Fibroblast of upper back skin (primary cell): ENCODE measurements at places on chromosomes 6 and 20.

DNA sequence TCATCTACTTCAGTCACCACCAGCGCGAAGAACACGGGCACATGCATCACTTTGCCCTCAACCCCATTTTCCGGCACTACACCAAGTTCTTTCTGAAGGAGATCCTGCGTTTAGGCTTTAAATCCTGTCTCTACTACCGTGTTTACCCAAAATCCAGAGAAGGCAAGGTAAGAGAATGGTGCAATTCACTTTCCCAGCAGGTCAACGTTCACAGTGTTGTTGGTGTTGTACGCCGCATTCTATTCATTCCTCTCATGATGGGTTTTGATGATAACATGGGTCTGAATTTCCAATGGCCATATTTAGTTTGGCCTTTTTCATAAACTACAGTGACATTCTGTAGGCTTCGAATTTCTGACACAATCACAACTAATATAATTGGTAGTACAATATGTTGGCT is 144.3 kb downstream of the CFAP61 start:
- DNase-seq = no peak

DNA sequence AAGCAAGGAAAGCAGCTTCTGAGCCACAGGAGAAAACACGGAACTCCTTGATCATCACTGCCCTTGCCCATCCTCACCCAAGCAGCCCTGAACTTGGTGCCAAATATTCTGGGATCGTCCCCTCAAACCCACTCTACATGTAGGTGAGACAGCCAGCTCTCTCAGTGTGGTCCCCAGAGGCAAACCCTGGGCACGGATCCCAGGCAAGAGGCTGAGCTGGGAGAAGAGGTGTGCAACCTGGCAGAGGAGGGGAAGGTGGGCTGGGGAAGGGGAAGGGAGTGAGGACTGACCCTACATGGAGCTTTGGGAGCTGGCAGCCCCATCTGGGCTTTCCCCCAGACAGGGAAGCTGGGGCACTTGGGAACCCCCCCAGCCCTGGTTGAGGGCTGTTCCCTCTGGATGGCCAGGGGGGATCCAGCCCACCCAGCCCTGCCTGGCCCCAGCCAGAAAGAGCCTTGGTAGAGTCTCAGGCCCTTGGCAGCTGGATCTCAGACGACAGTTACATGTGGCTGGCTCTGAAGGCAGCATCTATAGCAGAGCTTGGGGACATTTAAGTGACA is 186.2 kb upstream of the CST7 start:
- DNase-seq = no peak

DNA sequence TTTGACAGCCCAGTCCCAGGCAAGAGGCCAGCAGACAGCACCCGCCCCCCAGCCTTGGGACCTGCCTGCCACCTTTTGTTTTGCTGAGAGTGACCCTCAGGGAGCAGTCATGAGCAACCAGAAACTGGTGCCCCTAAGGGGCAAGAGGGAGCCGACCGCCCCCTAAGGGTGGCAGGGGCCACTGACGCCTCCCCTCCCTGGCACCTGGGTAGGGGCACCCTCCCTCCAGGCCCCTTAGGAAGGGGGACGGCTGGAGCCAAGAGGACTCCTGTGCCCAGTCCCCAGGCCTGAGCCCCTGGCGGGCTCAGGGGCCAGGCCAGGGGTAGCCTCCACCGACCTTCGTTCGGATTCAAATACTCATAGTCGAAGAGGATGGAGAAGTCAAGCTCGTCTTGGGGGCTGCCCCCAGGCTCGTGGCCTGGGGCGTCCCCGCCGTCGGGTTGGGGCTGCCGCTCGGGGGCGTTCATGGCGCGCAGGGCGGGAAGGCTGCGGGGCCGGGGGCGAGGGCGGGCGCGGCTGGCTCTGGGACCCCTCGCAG is 417 bp downstream of the NFATC2 start:
- no peak for DNase-seq

DNA sequence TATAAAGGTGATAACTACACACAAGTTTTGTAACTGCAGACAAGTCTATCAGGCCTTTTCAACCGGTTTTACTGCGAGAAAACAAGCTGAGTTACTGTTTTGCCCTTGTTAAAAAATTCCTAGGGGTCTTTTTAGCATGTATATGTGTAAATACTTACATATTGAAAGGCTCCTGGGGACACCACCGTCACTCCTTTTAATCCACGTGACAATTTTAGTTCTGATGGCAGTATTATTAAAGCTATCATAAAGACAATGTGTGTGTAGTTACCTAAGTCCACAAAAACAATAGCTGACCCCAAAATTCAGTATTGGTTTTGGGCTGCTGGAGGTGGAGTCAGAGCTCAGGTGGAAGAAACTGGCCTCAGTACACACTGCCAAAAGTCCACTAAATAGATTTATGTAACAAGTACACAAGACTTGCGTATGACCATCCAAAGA is 41.3 kb upstream of the HFE start:
- peak; percentile 28 for DNase-seq

DNA sequence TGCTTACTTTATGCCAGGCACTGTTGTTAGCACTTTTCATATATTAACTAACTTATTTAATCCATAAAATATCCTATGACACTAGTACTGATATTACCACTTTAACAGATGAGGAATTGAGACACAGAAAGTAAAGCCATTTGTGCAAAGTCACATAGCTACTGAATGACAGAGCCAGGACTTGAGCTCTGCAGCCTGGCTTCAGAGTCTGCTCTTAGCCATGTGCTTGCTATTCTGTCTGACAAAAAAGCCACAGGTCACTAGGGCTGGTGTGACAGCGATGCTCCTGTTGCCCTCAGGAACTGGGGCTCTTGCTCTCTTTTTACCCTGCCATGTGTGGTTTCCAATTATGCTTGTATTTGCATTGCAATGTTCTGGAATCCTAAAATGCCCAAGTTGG is 44.7 kb upstream of the RNF8 start:
- no peak for DNase-seq

DNA sequence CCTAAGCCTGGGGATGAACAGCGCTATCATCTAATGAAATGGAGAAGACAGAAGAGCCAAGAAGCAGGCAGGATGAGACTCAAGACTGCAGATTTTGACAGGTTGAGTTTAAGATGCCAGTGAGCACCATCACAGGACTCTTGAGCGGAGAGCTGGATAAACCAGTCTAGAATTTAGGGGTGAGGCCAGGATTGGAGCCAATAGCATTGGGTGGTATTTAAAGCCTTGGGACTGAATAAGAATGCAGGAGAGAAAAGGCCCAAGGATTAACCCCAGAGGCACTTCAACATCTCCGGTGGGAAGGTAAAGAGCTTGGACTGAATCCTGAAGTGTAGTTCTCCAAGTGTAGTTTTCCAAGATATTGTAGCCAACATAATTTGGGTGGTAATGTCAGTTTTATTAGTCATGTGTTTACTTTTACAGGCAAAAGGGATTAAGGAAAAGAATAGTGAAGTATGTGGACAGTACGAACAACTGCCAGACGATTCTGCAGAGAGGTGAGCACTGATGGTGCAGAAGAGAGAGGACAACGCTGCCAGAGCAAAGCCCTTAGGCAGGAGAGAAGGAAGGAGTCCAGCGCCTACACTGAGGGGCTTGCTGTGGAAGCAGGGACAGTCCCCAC is 85.2 kb downstream of the DTNBP1 start:
- no peak for DNase-seq

DNA sequence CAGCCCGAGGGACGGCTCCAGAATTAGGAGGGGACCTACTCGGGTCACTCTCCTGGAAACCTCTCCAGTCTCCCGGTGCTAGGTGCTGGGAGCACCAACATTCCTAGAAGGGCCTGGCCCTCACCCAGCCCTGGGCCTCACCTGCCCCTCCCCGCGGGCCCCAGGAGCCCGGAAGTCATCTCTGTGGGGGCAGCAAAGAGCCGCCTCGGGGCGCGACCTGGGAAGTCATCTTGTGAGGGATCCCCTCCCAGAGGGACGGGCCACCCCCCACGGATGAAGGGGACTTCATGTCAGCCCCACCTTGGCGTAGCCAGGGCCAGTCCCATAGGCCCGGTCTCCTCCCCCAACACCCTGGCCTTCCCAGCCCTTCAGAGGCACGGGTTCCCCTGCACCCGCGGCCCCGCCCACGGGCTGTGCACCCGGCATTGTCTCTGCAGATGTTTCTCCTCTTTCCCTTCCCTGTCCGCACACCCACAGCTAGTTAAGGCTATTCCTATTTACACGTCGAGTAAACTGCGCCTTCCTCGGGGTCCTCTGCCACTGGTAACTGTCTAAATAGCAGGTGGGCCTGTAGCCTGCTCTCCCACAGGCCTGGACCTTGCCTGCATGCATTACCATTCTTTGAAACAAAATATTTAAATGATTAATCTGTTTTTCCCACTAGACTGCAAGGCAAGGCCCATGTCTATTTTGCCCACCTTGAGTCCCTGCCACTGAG is 896 bp upstream of the RNASET2 start:
- no peak for DNase-seq

- DNase-seq = no peak
These were observed 15.2 kb upstream of the STK35 start for GRCh38 chr20:2086177-2086979.

DNA sequence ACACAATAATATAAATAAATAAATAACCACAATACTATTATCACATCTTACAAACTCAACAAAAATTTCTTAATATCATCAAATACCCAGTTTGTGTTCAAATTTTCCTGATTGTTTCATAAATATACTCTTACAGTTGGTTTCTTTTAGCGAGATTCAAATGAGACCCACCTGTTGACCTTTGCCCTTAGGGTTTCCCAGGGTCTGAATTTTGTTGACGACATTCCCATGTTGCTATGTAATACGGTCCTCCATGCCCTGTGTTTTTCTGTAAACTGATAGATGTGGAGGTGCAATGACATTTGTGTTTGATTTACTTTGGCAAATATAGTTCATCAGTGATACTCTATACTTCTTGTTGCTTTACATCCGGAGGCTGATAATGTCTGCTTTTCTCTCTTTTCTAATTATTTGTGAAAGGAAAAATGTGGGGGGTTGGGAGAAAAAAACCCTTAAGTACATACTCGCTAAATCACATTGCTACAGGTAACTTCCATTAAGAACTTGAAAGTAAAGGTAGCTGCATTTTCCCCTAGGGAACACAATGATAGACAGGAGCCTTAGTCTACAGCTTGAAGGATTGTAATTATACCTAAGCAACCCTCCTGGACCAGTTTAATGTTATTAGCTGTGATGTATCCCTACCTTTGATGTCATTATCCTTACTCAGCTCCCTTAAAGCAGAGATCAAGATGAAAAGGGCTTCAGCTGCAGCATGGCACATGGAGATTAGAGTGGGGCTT is 6.6 kb downstream of the MOG start:
- no peak for DNase-seq

DNA sequence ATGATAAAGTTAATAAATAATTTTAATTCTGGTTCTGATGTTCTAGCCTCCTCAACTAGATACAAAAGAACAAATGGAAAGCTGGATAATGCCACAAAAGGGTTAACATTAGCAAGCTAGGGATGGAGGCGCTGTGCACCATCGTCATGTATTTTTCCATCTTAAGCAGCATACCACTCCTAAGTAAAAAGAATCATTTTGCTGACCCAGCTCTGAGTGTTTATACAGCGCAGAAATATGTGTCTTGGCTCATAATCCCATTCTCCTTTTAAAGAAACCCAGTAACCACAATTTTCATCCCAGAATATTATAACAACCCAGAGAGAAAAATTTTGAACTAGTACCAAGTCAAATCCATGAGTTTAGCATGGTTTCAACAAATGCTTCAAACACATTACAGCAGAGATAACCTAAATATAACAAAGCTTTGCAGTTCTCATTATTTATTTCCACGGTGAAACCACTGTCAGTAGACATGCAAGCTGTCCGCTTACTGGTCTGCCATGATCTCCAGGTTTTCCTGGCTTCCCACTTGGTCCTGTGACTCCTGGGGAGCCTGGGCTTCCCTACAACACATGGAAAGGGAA is 111.1 kb downstream of the COL12A1 start:
- DNase-seq = peak; percentile 95

GRCh38 chr20:37973059-37973910 is 60.0 kb downstream of the TTI1 start:
- DNase-seq = no peak

- no peak for DNase-seq
These were observed 17.7 kb downstream of the LOC128125822 start for GRCh38 chr6:63589952-63590411.

GRCh38 chr20:62122654-62123449 is 577 bp downstream of the LSM14B start:
- peak; percentile 34 for DNase-seq

DNA sequence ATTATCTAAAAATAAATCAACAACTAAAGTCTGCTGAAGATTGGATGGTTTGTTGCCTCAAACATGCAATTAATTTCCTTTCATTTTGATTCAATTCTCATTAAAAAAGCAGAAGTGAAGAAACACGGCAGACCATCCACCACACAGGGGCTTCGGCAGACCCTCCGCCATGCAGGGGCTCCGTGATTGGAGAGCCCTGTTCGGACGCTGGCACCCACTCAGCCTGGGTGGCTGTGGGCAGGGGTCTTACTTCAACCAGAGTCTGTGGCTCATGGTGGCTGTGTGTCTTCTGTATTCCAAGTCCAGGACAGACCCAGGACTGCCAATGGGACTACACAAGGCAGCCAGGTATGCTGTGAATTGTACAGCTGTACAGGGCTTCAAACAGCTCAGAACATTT is 86.9 kb upstream of the FRMD1 start:
- no peak for DNase-seq

- DNase-seq = no peak
These were observed 815 bp downstream of the SPATA2 start for GRCh38 chr20:49914310-49915117.

DNA sequence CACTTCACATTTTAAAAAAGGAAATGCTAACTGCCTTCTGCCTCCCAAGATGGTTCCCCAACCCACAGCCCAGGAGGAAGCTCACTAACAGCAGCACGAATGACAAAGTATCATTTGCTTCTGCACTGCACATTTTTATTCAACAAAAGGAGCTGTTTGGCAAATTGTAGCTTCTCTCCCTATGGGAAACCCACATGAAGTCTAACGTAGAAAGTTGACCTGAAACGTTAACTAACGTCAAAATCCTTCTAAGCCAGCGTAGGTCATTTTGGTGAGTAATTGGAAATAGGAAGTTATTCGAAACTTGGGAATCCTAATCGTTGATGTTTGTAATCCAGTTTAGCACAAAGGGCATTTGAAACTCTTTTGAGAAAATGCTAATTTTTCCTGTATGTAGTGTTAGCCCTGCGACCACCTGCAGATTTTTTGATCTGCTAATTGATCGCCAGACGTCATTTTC is 2.9 kb downstream of the SALL4 start:
- no peak for DNase-seq

DNA sequence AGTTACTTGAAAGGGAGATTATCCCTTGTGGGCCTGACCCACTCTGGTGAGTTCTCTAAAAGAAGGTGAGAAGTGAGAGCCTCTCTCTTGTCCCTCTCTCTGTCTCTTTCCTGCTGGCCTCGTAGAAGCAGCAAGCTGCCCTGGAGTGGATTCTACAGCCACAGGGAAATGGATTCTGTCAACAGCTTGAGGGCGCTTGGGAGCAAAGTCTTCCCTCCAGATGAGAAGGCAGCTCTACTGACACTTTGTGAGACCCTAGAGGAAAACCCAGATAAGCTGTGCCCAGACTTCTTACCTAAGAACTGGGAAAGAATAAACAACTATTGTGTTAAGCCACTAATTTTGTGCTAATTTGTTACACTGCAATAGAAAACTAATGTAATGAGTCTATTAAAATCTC is 39.9 kb downstream of the ANKRD60 start:
- no peak for DNase-seq
